Ureter (tissue), 1 donor: ENCODE measurements at places on chromosomes 13 and 19. TPM values are rescaled to one million over a fixed set of nuclear protein-coding genes. Genes with fewer than 3 reads are reported as not detected.

The RNF17 gene
- not detected for total RNA-seq

The ZSCAN18 gene
- total RNA-seq, result 109 TPM

DNA sequence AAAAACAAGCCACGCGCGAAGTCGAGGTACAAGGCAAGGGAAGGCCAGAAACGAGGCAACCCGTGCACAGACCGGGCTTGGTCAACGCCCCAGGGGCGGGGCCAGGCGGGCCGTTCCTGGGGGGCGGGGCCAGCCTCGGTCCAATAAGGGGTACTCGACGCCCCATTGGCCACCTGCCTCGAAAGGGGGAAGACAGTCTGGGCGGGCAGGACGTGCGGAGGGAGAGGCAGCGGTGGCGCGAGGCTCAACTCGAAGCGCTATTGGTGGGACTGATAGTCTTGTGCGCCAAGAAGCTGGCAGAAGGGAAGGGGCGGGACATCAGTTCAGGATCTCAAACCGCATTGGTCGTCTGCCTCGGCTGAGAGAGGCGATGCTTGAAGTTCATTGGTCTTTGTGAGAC, at the start of gene LYPD4:
Gene LYPD4, minus strand, starts transcription at position 83 of the 400 bp plus-strand sequence. CDS start 5,398 bp downstream, outside the sequence.
- DNase-seq, result no peak

DNA sequence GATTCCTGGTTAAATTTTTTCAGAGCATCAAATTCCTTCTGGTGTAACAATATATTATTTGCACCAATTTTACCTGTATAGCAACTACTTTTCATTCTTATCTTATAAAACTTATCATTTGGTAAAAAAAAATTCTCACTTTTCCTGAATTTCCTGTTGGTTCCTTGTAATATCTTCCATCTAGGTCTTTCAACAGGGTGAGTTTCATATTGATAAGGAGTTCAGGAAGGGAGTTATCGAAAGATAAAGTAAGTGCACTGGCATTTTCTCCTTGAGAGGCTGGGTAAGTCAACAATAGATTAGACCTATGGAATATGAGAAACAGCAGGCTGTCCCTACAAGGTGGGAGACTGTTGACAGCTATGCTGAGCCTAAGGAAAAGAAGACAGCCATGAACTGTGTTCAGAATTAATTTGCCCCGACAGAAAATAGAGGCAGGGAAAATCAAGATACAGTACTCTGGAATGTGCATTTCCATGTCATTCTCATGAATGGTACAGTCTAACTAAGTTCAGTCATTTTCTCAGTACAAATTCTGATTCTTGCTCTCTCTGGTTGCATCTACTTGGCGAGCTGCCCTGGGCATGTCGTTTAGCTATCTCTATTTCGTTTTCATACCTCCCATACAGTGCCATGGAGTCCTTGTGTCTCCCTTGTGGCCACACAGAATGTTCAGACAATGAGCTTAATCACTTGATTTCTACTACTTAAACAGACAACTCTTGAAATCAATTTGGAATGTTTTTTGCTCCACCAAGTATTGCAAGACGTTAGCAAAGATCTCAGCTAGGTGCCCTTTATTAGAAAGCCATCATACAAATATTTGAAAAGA, 9.9 kb downstream of the IGFL1 start:
- DNase-seq, result no peak

DNA sequence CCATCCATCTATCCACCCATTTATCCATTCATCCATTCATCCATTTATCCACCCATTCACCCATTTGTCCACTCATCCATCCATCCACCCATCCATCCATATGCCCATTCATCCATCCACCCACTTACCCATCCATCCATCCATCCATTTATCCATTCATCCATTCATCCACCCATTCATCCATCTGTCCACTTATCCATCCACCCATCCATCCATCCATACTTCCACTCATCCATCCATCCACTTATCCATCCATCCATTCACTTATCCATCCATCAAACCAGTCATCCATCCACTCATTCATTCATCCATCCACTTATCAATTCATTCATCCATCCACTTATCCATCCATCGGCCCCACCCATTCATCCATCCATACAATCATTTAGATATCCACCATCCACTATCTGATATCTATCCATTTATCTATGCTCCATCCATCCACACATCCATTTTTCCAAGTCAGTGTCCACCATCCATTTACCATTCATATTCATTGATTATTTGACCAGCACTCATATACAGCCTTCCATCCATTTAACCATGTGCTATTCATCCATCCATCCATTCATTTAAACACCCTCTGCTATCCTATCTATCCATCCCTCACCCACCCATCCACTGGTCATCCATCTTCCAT, 2.8 kb downstream of the TMEM221 start:
- no peak for DNase-seq

The ZNF529 gene
- 20.0 TPM for total RNA-seq

The TGFBR3L gene
- 2.2 TPM for total RNA-seq

GRCh38 chr13:91193358-91193757, 154.1 kb upstream of the MIR17HG start:
- no peak for DNase-seq

GRCh38 chr19:15680478-15681322, 7.8 kb downstream of the CYP4F12 start:
- no peak for DNase-seq

DNA sequence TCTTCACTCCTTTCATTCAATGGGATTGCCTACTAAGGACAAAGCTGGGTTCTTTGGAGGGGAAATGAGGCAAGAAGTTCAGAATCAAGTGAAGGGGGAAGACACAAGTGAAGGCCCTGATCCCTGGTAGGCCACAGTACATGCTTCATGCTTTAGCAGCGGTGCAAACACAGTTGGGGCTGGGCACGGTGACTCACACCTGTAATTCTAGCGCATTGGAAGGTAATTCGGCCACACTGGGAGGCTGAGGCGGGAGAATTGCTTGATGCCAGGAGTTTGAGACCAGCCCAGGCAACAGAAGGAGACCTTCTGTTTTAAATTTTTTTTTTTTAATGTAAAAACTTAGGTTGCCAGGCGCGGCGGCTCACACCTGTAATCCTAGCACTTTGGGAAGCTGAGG, 23.4 kb upstream of the GATAD2A start:
- DNase-seq, result no peak

The FBXO17 gene
- total RNA-seq, result 14.9 TPM

The VN1R2 gene
- not detected for total RNA-seq

GRCh38 chr19:1206864-1207450, 1.4 kb downstream of the STK11 start:
- DNase-seq, result no peak

DNA sequence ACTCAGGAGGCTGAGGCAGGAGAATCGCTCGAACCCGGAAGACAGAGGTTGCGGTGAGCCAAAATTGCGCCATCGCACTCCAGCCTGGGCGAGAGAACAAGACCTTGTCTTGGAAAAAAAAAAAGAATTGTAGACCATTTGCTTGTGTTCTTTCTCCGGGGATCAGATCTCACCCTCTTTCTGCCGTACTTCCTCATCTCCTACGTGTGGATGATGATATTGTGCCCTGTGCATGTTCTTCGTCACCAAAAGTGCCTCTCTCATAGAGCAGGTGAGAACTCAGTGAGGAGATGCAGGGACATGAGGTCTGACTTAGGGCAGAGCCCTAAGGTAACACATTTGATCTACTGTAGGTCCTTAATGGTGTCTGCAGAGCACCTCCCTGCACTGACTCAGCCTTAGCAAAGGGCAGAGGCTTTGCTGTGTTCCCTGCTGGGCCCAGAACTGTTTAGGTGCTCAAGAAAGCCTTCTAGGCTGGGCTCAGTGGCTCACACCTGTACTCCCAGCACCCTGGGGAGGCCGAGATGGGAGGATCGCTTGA, 1.3 kb downstream of the APOC2 start:
- DNase-seq, result no peak

The MICOS13 gene
- total RNA-seq, result 68.4 TPM
